Neural cell (in vitro differentiated cells): ENCODE measurements at places on chromosomes 1 and 21. TPM values are rescaled to one million over a fixed set of nuclear protein-coding genes. Genes with fewer than 3 reads are reported as not detected.

The KPRP gene
- polyA plus RNA-seq = not detected in 2 replicates

The LCE2A gene
- not detected in 2 replicates for polyA plus RNA-seq

The PPIAL4G gene
- not detected in 2 replicates for polyA plus RNA-seq

The ACKR1 gene
- polyA plus RNA-seq = 3.3 and 3.9 TPM in 2 replicates

The SLFNL1 gene
- polyA plus RNA-seq = 0.26 and 1.8 TPM in 2 replicates

The CFHR4 gene
- polyA plus RNA-seq = not detected in 2 replicates

The OR10Z1 gene
- not detected in 2 replicates for polyA plus RNA-seq

The CD247 gene
- polyA plus RNA-seq = 0.30 TPM in 1 of 2 replicates, not detected in the other

The ITLN1 gene
- polyA plus RNA-seq = not detected in 2 replicates

The TMEM82 gene
- polyA plus RNA-seq = not detected in 2 replicates

The FCRL3 gene
- not detected in 2 replicates for polyA plus RNA-seq

The RGS7 gene
- 22.2 and 24.2 TPM in 2 replicates for polyA plus RNA-seq

The TMEM54 gene
- 2.1 TPM in 1 of 2 replicates, not detected in the other for polyA plus RNA-seq

The GPR52 gene
- polyA plus RNA-seq = not detected in 2 replicates

The GBP5 gene
- polyA plus RNA-seq = not detected in 2 replicates

The ACTA1 gene
- 1.0 TPM in 1 of 2 replicates, not detected in the other for polyA plus RNA-seq

The OR14C36 gene
- not detected in 2 replicates for polyA plus RNA-seq

The TINAGL1 gene
- 1.0 TPM in 1 of 2 replicates, not detected in the other for polyA plus RNA-seq

The OR2T35 gene
- not detected in 2 replicates for polyA plus RNA-seq

The PLA2G4A gene
- 0.52 TPM in 1 of 2 replicates, not detected in the other for polyA plus RNA-seq

The VANGL2 gene
- 22.6 and 34.0 TPM in 2 replicates for polyA plus RNA-seq

The MROH9 gene
- not detected in 2 replicates for polyA plus RNA-seq

The OPTC gene
- not detected in 2 replicates for polyA plus RNA-seq

The FLG2 gene
- not detected in 2 replicates for polyA plus RNA-seq

The CHIT1 gene
- polyA plus RNA-seq = not detected in 2 replicates

The ORC1 gene
- polyA plus RNA-seq = 0.48 and 0.64 TPM in 2 replicates

The FAM131C gene
- 0.84 and 0.97 TPM in 2 replicates for polyA plus RNA-seq
